Hematopoietic multipotent progenitor cell treated with erythropoietin and hydrocortisone succinate and interleukin-3 and kit ligand, for 17 days (in vitro differentiated cells): ENCODE measurements at places on chromosomes 3 and 15.

GRCh38 chr3:181623924-181624694 is 87.6 kb upstream of the SOX2 start:
- DNase-seq, result no peak

- DNase-seq, result no peak
Observed at GRCh38 chr3:2655229-2655701, 454.9 kb downstream of the IL5RA start.

GRCh38 chr3:60514866-60515265 is 736.4 kb downstream of the FHIT start:
- no peak for DNase-seq

DNA sequence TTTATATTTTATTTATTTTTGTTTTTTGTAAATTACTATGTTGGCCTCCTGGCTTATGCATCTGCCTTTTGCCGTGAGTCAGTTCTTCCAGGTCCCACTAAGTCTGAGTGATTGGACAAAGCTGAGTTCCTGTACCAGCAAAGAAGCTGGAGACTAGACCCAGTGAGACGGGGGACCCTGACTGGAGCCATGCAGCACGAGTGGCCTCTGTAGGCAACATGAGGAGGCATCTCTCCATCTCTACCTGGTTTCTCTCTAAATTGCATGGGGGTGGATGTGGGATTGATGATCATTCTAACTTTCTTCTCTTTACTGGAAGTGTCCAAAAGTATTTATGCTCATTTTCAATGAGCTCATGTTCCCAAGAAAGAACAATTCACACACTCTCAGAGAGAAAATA is 155.3 kb upstream of the MRPL3 start:
- DNase-seq, result no peak

GRCh38 chr3:106969596-106969995 is 407.6 kb upstream of the CCDC54 start:
- no peak for DNase-seq

DNA sequence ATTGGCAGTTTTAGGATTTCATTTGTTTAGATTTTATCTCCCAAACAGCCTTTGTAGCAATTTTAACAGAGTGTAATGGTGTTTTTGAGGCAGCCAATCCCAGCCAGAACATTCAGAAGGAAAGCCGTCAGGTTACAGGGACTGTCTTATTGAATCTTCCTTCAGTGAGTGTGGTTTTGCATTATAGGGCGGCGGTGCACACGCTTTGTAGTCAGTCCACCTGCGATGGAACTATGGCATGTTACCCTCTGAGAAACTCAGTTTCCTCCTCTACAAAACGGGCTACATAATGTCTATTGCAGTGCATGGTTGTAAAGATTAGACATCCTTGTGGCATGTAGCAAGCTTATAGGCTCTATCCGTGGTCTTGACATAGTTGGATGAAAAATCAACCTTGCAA is 1.0 kb downstream of the LRRC28 start:
- no peak for DNase-seq

GRCh38 chr3:156431334-156432124 is 123.4 kb downstream of the SSR3 start:
- no peak for DNase-seq

GRCh38 chr3:155491696-155492095 is 198.2 kb upstream of the STRIT1 start:
- no peak for DNase-seq

DNA sequence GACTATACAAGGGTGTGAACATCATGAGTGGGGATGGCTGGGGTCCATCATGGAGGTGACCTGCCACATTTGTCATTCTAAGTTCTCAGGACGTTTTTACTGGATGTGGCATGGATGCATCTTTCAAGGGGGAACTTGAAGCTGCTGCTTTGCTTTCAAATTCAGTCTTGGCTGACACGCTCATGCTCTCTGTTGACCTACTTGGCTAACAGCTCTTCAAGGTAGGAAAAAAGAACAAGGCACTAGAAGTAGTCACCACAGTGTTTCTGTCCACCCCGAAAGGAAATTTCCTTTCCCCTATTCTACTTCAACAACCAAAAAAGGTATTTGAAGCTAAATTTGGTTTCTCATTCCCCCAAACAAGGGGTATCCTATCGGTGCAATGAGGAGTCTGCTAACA is 15.0 kb downstream of the STIMATE start:
- no peak for DNase-seq

DNA sequence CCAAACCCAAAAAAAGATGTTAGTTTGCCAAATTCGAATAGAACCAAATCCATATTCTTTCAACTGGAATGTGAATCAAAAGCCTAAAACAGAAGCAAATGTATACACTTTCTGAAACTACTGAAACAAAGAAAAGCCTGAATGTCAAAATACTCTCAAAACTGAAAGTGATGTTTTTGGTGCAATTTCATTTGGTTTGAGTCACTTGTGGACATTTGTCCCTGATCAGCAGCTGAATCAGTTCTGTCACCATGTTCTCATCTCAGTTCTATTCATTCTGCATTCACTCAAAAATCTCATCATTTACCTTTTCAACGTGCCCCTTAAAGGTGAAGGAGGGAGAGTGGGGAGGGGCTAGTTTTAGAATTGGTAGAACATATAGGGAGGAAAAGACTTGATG is 266.8 kb downstream of the ABHD5 start:
- no peak for DNase-seq

DNA sequence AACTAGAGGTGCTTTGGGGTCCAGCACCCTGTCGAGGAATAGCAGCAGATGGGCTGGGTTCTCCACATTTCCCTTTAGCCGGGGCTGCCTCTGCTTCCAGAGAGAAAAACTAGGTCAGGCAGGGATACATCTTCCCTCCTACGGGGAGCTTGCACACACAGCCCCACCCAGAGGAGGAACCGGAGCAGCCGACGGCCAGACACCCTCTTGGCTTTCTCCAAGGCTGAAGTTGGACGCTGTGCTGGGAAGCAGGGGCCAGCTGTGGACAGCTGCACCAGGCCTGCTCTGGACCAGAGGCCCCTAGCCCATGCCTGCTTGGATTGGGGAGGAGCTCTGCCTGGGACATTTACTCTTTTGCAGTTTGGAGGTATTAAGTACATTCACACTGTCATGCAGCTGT is 44.7 kb upstream of the NR2C2 start:
- no peak for DNase-seq

DNA sequence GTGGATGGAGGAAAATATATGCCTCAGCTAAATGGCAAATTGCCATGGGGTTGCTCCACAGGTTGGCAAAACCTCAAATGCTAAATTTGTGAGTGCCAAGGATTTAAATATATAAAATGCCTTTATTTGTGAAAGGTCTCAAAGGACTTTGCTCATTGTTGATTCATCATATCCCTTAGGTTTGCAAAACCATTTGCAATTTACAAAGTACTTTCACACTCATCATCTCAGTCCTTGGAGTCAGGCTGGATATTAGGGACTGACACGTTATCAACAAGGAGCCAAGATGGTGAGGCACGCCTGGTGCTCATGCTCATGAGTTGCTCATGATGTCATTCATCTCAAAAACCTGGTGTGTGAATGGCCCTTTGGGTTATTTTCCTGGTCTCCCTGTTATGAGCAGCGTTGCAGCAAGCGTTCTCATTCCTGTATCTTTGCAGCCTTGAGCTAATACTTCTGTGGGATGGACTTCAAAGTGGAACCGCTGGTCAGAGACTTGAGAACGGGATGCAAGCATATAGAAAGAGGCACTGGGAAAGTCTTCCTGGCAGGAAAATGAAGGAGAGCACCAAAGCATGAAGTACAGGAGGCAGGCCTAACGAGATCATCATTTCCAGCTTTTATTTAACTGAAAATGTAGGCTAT is 66.0 kb downstream of the MYO1E start:
- DNase-seq, result no peak

DNA sequence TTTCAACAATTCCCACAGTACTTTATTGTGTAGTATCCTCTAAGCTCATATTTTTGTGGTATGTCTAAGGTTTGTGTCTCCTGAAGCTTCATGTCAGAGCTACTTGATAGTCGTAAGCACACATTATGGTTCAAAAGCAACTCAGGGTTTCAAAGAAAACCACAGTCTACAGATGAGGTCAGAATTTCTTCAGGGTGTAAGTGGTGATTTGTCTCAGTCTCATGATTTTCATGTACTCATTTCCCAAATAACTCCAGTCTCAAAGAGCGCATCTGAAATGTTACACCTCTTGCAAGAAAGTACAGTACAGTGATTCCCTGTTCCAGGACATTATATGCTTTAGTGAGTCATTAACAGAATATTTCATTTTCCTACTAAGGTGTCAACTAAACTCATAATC is 47.5 kb upstream of the SSR3 start:
- no peak for DNase-seq
